ENCODE measurements at places on chromosomes 6 and 20.
A peak's percentile ranks its signal among the peaks of the same experiment; 100 is the strongest.

DNA sequence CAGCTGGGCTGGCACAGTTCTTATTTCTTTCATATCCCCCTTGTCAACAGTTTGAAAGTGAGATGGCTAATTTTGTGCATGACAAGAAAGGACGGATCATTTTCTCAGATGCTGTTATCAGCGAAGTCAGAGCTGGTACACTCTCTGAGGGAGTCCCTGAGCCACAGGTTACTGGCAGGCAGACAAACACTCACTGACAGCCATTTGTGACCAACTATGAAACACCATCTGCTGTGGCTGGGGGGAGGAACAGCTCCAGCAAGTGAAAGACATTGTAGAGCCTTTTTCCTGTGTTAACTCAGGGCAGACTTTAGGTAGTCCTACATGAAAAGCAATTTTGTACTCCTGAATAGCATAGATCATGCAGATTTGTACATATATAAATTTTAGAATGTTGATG lies 22.2 kb downstream of the OLIG3 start:
- DNase-seq = no peak

GRCh38 chr20:15570156-15570555 lies 1003.1 kb downstream of the KIF16B start:
- DNase-seq = no peak

DNA sequence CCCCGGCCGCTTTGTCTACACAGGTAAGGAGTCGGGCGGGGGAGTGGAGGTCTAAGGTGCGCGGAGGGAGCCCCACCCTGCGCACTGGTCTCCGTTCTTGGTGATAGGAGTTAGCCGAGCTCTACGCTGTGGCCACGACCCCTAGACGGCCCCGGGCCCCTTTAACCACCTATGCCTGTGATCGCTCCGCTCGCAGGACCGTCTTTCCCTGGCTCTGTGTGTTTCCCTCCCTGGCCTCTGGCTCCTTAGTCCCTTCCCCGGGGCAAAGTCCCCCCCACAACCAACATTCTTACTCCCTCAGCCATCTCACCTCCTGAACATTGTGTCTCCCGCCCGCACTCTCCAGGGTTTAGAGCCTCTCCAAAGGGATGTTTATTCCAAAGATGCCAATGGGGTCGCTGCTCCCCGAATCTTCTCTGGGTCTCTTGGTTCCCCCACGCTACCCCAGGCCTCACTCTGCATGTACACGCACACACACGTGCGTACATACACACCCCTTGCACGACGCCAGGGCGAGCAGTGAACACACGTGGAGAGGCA lies 50.4 kb downstream of the CPXM1 start:
- no peak for DNase-seq

DNA sequence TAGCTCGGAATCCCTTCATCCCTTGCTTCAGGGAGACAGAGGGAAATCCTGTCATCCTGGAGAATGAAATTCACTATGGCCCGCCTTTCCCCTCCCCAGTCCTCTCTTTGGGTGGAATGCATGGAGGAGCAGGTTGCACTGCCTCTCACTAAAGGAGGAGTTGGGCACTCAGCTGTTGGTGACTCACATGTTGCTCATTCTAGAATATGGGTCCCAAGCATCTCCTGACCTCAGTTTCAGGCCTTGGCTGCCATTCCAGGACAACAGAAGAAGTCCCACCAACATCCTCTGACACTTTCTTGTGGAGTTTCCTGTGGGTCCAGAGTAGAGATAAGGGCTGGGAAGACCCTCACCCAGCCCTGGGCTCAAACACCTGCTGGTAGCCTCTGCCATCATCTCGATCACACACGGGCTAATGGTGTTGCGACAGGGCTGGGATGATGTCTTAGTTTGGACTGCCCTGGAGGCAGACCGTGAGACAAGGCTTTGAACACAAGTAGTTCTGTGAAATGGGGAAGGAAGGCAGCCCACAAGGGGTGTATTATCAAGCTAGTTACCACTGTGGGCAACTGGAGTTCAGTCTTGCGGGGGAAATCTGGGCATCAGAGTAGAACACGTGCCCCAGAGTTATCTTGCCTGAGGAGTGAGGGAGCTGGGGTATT lies 52.4 kb upstream of the RNF24 start:
- DNase-seq = no peak

GRCh38 chr6:154434662-154435061 lies 75.8 kb downstream of the CNKSR3 start:
- DNase-seq = no peak

- peak; percentile 8 for DNase-seq
These were observed 38.8 kb downstream of the ITCH start for GRCh38 chr20:34401741-34402455.

DNA sequence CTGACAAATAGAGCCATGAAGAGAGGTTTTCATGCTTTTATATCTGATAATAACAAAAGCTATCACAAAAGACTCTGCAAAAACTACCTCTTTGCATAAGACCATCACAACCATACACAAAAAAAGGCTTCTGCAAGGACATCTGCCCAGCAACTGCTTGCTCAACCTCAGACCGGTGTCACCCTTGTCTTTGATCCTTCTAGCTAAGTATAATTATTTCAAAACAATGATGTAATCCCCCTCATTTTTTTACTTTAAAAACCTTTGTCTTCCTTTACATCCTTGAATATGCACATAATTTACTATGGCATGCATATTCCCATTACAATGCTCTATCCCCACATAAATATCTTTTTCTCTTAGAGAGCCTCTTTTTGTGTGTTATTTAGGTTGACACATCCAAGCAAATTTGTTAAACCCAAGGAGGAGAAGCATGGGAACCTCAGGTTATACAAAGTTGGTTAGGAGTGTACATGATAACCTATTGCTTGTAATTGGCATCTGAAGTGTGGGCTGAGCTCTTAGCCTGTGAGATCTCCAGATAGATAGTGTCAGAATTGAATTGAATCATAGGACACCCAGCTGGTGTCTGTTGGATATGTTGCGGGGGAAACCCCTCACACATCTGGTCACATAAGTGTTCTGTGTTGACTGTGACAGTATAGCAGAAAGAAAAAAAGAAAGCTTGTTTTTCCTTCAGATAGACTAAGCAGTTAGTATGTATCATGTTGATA lies 20.7 kb upstream of the CGA start:
- no peak for DNase-seq

DNA sequence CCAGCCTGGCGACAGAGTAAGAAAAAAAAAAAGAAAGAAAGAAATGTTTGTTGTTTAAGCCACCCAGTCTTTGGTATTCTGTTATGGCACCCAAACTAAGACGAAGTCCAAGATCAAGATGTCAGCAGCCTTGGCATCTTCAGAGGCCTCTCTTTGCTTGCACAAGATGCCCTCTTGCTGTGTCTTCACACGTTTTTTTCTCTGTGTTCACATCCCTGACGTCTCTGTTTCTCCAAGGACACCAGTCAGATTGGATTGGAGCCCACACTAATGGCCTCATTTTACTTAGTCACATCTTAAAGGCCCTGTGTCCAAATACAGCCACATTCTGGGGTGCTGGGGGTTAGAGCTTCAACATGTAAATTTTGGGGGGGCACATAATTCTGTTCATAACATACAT lies 380.9 kb downstream of the GJA1 start:
- DNase-seq = no peak

DNA sequence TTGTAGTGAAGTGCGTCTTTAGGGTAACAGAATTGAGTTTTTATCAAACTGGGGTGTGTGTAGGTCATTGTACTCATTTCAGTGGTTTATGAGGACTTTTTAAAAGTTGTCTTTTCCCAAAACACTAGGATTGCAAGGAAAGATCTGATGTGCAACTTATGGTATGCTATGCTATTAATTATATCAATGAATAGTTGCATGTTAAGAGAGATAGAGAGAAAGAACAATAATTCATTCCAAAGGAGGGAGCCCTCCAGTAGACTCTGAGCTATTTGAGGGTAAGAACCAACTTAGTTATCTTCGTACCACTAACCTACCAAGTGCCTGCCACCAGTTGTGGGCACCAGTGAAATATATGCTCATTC lies 117.1 kb downstream of the RNF144B start:
- no peak for DNase-seq

DNA sequence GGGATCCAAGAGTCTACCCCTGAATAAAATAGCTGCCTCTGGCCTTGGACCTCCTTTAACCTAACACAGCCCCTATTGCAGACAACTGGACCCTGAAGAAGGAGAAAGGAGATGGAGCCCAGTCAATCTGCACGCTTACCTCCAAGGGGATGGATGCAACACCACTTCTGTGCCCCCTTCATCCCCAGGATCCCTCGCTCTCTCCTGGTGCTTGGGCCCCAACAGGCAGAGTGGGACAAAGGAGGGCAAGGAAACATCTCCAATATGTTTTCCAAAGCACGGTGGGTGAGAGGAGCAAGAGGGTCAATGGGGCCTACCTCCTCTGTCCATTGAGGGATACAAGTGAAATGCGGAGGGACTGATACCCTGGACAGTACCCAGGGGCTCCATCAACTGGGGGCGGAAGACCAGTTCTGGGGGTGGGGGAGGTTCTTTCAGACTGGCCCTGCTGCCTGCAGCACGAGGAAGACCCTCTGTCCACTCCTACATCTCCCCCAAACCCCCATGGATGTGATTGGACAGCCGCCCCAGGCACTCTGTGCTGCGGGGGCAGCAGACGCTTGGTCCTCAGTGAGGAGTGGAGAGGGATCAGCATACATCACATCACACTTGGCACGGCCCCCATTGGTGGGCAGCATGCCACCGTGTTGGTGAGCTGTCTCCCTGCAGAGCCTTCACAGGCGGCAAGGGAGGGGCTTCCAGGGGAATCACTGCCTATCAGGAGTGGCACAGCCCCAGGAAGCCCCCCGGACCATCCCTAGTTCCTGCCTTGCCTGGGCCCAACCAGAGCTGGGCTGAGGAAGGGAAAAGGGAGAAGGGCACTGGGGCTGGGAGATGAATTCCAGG lies 70.6 kb downstream of the MRPL14 start:
- no peak for DNase-seq

DNA sequence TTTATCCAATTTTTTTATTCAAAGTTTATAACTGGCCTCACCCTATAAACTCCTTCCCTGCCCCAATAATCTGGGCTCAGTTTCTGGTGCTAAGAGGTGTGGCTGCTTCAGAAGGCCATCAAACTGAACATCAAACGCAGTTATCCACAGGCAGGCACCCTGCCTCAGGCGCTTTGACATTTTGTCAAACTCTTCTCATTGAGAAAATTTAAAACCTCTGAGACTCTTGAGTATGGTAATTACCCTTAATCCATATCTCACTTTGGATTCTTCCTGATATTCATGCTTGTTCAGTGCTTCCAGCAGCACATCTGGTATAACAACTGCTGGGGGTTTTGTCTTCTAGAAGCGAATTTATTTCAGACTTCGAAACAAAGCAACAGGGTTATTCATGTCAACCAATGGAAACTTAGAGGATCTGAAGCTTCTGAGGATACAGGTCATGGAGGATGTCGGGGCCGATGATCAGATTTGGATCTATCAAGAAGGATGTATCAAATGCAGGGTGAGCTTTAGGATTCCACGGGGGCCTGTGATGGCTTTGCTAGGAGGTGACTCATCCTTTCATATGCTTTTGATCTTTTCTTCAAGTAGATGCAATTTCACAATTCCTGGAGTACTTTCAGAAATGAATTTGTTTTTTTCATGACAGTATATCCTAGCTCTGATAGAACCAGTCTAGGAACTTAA lies 68.2 kb downstream of the RTN4IP1 start:
- DNase-seq = no peak

- peak; percentile 14 for DNase-seq
These were observed 250.4 kb downstream of the FOXA2 start for GRCh38 chr20:22333885-22334545.

DNA sequence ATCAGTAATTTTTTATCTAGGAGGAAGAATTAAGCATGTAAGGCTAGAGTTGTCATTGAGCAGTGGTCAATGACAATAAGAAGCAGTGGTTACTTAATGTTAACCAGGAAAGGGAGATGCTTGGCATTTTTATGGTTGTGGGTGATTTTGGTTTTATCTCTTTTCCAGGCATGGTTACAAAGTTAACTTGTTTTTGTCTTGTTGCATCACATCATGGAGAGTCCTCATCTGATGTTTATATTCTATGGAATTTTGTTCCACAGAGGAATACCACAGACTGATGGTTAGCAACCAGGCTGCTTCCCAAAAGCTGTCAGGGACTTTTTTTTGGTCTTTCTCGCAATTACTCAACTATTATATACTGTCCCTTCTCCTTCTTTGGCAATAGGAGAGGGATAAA lies 32.7 kb downstream of the OPRM1 start:
- no peak for DNase-seq

All from stimulated activated CD8-positive, alpha-beta memory T cell treated with anti-CD3 and anti-CD28 coated beads, Interleukin-2, amount 100 ng/mL, for 48 hours (primary cell).